ENCODE measurements at places on chromosomes 3 and 15.
A peak's percentile ranks its signal among the peaks of the same experiment; 100 is the strongest.

- DNase-seq = peak; percentile 92
Measured at GRCh38 chr15:66765478-66766281, 63.6 kb downstream of the SMAD6 start.

- no peak for DNase-seq
Measured at GRCh38 chr15:51313074-51313393, 25.4 kb downstream of the CYP19A1 start.

GRCh38 chr15:74631408-74631807 is 15.8 kb downstream of the CLK3 start:
- DNase-seq = no peak

DNA sequence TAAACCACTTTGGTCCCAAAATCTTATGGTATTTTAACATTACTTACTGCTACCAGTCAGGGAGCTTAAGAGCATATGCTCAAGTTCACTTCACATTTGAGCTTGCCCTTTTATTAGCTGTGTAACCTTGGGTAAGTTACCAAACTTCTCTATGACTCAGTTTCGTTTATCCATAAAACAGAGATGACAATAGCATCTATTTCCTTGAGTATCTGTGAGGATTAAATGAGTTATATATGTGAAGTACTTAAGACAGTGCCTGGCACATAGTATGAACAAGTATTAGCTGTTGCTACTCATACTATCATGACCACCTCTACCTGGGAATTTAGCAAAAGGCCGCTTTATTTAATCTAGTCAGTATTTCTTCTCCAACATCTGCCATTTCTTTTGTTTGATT is 5.9 kb downstream of the ATOSA start:
- DNase-seq = no peak

- DNase-seq = no peak
Measured at GRCh38 chr3:70261283-70261682, 51.2 kb downstream of the MDFIC2 start.

- no peak for DNase-seq
Measured at GRCh38 chr15:77266708-77267386, 153.1 kb downstream of the PEAK1 start.

DNA sequence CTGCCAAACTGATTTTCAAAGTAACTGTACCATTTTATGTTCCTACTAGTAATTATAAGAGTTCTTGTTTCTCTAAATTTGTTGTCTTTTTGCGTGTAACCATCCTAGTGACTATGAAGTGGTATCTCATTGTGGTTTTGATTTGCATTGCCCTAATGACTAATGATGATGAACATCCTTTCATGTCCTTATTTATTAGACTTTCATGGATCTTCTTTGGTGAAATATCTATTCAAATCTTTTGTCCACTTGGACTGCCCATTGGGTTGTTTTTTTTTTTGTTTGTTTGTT is 3.6 kb downstream of the OXSR1 start:
- no peak for DNase-seq

DNA sequence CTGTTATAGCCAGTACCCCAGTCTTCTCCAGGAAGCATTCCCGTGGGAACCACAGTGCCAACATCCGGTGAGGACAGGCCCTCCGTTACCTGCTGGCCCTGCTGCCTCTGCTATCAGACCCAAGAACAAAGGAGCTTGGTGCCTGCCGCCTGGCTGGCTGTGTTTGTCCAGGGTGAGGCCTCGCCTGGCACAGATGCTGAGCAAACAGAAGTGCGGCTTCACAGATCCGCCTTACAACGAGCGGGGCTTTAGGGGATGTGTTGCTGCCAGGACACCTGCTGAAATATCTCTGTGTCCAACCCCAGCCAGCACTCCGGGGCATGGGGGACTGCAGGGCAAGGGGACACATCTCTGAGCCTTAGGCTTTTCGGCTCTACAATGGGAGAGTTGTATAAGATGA is 2.2 kb upstream of the EPHB3 start:
- no peak for DNase-seq

- no peak for DNase-seq
Measured at GRCh38 chr3:65851827-65852226, 186.9 kb downstream of the MAGI1 start.

DNA sequence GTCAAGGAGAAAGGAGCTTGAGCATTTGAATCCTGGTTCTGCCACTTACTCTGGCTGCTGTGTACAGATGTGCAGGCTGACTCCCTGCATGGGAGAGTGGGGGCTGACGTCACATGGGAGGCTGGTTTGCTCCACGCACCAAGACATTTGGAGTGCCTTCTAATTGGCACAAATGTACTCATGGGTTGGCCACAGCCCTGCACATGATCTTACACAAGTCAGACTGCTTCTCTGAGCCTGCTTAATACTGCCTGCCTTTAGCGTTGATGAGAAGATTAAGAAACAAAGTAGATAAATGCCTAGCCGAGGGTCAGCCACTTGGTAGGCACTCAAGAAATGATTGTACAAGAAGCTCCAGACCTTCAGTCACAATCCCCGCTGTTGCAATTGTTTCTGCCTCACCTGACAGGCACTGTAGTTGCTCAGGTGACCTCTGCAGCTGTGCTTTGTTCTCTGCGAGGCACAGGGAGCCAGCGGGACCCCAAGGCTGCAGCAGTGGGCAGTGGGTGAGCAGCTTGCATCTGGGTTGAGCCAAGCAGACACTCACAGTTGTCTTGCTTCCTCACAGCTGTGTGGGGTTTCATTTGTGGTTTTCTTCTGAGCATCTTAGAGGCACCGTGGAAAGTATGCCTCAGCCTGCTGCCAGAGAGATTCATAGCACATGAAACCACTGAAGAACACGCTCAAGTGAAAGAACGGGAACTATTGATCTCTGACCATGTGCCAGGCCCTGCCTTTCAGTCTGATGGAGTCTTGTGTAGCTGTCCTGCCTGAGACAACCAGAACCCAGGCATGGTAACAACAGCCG is 33.1 kb downstream of the GRK7 start:
- peak; percentile 84 for DNase-seq

DNA sequence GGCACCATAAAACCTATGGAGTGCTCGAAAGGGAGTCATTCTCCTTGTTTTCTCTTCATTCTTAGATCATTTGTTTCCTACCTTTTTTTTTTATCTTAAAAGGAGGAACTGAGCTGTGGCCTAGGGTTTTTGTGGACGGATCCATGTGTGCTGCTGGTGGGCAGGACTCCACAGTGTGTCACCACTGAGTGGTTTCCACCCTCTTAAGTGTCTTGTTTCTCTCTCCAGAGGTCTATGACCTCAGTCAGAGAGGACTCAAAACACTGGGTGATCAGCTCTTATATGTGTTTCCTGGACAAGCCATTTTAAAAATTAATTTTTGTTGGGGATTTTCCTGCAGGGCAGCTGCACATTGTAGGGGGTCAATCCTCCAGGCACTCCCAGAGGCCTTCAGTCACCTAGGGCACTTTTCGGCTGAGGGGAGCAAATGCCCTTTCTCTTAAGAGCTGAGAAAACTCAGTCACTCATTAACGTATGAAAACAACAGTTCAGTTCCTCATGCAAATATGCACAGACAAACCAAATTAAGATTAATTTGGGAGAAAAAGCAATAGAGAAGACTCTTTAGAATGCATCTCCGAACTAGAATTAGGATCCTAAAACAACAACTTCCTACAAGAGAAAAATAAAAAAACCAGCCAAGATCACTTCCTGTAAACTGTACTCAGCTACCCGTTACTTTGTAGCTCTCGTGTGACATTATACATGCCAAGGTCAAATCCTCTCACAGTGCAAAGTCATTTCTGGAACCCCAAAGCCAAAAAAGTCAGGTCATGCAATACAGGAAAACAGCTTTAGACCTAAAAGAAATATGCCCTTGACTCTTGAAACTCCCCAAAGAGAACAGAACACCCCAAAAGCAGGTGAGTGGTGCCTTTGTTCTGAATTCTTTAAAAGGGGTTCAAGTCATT is 27.6 kb upstream of the FAM3D start:
- DNase-seq = peak; percentile 25

DNA sequence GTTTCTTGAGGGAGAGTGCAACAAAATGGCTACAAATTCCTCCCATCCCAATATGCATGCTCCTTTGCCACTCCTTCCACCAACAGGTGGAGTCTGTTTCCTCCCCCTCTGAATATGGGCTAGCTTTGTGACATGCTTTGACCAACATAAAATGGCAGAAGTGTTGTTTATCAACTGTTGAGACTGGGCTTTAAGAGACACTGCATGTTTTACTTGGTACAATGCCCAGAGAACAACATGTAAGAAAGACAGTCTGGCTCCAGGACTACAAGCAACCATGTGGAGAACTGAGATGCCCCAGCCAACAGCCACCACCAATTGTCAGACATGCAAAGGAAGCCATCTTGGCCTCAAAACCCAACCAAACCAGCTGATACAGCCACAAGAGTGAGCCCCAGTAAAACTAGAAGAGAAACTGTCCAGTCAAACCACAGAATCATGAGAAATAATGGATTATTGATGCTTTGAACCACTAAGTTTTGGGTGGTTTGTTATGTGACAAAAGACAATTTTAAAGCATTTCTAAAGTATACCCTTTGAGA is 40.5 kb downstream of the NUDT16 start:
- no peak for DNase-seq

DNA sequence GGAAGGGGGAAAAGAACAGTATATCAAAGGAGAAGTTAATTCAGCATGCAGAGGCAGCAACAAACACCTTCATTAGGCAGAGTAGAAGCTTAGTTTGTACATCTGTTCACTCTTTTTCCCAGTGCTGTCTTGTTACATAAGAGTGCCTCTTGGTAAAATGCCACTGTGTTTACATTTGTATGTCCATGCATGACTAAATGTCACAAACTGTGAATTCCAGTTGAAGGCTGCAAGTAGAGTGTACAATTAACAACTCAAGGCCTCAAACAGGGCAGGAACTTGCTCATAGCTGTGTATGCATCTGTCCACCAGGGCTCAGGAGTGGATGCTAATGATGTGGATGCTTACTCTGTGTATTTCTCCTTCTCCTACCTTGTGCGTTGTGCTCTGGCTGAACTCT is 214.2 kb upstream of the TPM1 start:
- no peak for DNase-seq

GRCh38 chr15:63843901-63844317 is 10.2 kb upstream of the HERC1 start:
- no peak for DNase-seq

GRCh38 chr15:74594455-74594854 is 21.2 kb upstream of the CLK3 start:
- no peak for DNase-seq

- no peak for DNase-seq
Measured at GRCh38 chr15:84604826-84605553, 4.2 kb downstream of the ZSCAN2 start.

DNA sequence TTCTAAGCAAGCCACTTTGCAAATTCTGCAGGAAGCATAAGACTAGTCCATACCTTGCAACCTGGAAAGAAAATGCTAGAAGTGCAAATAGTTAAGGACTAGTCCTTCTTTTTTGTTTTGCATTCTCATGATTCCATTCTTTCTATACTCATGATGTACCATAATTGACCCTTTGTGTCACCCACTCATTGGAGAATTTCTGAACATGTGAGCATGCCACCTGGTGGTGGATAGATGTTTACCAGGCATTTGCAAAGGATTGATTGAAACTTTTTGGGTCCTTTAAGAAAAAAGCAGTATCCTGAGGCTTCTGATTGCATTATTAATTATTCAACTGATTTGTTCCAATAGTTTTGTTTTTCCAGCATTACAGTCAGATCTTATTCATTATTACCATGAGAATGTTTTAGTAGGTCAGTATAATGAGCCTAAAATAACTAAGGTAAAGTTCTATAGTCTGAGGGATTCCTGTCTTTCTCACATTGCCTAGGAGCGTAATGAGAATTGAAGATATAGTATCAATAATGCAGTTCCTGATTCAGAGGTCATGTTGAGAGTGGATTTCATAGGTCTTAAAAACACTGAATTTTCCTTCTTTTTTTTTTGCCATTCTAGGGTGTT is 20.2 kb upstream of the DIPK2A start:
- peak; percentile 73 for DNase-seq

DNA sequence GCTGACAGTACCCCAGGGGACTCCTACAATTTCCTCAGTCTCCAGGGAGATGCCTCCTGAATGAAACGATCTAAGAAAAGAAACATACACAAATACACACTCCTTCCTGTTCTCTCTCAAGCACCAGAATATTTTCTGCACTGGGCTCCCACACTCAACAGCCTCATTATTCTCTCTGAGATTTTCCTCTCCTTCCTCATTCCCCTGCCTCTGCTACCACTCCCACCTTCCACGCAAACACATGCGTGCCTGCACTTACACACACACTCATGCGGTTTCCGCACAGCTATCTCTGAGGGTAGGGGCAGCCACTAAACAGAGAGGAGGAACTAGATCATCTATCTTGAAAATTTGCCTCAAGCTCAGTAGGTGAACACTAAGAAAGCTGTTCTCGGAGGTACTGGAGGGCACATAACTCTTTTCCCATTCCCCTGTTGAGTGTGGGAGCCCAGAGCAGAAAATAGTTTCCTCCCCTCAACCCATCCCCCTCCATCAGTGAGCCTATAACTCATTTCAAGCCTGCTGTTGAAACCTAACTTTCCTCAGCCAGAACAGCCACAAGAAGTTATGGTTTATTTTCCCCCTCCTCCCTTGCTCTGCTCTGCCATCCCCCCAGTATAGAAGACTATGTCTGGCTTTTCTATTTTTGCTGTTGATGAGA is 30.5 kb upstream of the TIPARP start:
- peak; percentile 78 for DNase-seq

DNA sequence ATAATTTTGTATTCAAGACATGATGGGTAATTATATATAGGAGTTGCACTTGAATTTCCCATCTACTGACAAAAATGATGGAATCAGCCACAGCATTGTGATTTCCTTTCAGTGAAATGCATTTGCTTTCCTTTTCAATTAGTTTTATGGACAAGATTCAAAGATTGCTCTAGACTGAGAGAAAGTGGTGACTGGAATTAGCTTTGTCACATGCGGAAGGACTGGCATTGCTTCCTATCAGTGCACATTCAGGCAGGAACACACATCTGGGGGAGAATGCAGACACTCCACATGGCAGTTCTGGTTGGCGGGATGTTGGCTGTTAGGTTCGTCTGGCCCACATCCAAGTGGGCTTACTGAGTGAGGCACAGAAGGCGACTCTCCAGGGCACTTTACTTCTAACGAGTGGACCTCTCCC is 399.3 kb upstream of the RGMA start:
- DNase-seq = no peak

DNA sequence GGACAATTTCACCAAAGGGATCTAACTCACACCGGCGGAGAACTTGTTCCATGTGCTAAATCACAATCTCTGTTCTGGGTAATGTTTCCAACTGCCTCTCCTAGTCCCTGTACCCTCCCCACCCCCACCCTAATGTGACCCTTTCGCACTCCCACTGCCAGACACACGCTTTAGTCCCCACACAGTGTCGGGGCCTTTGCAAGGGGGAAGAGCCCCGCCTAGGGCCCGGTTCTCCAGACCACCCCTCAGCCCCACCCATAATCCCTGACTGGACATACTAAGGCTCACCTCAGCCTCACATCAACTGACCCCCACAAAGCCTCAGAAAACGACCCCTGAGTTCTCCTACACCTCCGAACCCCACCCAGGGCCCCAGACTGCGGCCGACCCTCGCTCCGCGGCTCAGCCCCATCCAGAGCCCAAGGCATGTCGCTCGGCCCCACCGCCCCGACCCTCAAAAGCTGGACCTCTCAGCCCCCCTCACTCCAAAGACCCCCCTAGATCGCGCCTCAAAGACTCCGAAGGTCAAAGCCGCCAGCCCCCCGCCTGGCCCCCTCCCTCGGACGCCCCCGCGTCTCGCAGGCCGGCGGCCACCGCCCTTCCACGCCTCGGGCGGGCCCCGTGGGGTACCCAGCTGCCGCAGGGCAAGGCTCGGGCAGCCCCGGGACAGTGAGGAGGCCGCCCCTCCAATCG is 72.0 kb upstream of the MAP4 start:
- DNase-seq = peak; percentile 54

GRCh38 chr3:108838436-108838835 is 15.8 kb downstream of the TRAT1 start:
- no peak for DNase-seq

- DNase-seq = no peak
Measured at GRCh38 chr3:152717252-152717651, 117.7 kb upstream of the P2RY1 start.

All from hematopoietic multipotent progenitor cell treated with erythropoietin and hydrocortisone succinate and interleukin-3 and kit ligand, for 6 days (in vitro differentiated cells).